ENCODE measurements at places on chromosomes 4 and X.

DNA sequence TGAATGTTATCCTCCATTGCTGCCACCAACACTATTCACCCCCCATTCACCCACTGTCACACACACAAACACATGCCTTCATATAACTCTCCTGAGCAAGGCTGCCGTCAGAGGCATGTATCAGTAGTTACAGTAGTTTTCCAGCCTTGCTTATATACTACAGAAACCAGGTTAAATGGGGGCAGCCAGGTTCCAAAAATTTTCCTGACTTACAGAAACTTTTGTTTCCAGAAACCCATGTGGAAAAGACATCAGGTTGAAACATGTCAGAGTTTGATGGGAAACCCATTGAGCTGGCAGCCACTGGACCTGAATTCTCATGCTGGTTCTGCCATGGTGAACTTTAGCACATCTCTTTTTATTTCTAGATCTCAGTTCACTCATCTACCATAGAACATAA is 64.0 kb downstream of the COX18 start:
- ATAC-seq: no peak

DNA sequence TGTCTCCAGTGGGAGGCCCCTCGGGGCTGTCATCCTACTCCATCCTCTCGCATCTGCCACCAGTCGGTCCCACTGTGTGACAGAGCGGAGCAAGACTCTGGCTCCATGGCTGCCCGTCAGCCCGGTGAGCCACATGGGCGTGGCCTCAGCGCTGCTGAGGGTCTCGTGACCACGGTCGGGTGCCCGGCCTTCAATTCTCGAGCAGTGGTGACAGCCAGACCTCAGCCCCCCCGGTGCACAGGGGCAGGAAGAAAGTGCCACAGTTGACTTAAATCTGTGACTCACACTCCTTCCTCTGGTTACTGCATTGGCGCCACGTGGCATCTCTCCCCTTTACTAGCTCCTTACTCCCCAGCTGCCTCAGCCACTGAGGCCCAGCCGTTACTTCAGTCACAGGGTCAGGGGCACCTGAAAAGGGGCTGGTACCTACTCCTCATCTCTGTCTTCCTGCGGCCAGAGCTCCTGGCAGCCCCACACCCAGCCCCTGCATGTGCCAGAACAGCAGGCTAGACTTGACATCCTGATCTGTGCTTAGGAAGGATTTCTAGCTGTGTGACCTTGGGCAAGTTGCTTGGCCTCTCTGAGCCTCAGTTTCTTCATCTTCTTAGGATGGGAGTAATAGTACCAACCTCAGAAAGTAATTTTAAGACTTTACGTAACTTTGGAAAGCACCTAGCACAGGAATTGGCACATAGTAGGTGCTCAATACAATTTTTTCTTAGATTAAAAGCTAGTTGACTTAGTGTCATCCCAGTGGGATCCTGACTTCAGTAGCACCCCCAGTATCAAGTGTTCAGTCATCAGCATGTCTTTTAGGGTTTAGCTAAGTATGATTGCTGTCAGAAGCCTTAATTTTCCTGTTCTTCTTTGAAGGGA is 66.1 kb downstream of the TNIP2 start:
- ATAC-seq: no peak

DNA sequence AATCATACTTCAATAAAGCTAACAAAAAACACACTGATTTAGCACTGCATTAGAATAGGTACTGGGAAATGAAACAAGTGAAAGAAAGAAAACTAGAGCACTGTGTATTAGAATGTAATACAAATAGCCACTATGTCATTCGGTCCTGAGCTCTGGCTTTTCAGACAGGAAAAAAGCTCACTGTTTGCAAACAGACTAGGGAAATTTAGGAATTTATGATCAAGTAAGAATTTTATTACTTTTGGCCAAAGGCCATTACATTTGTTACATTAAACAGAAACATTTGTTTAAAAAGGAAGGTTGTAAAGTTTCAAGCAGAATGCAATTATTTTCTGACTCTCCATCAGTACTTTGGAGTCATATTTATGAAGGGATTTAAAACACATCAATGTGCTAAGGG is 68.7 kb downstream of the KLHL8 start:
- peak; percentile 42 for ATAC-seq

DNA sequence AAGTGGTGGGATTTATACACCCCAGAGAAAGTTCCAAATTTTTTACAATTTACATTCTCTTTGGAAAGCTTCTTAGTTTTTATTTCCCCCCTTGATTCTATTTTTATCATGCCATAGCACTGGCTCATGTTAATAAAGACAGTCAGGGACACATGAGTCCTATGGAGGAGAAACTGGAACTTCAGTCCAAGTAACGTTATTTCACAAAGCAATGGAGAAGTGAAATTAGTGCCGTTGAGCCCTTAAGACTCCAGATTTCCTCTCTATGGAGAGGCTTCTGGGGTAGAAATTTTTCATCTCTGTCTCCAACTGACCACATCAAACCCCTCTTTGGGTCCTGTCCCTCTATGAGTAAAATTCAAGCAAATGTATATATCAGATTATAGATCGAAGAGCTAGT is 12.8 kb upstream of the TASL start:
- no peak for ATAC-seq

DNA sequence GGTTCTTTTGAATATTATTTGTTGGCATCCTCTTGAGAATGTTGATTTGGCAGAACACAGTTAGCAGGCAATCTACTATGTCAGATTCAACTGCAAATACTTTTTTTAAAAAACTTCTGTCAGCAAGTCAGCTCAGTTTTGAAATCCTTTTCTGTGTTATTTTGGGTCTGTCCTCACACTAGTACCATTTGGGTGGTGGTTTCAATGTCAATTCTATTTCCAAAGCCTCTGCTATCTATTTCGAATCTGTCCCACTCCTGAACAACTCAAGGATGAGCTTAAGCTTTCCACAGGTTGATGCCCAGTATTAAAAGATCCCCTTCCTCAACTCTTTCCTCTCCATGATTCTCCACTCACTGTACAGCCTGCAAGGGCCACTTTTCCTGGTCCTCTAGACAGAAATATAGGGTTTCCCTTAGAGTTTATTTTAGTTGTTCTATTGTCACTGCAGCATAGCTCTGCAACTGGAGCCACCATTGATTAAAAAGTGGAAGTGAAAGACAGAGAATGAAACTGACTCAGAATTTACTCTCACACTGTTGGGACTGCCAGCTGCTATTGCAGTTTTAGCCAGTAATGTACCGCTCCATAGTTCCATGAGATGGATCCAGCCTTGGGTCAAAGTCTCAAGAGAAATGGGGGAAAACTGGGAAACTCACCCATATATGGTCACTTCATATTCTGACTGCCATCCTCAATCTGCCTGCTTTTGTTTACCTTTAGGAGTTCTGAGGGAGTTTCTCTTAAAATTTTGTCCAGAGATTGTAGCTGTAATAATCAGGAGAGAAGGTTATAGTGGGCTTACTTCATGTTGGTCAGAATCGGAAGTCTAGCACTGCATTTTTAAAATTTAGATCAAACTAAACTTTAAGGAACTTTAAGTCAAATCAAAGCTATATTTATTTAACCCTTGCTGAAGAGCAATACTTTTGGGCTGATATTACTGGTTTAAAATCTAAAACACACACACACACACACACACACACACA is 14.6 kb downstream of the HDX start:
- no peak for ATAC-seq

DNA sequence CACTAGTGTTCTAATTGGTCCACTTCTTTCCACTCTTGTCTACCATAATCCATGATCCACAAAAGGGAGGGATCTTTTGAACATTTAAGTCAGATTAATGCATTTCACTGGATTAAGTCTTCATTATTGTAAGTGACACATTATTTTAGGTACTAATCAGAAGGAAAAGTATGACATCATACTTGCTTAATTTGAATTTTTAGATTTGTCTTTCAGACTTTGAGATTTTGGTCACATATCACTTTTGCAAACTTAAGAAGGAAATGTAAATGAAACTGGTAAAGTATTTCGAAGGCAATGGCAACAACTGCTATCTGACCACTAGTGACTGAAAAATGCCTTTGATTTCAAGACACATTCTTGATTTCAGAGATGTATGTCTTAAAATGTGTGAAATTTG is 5.2 kb downstream of the MMRN1 start:
- no peak for ATAC-seq

DNA sequence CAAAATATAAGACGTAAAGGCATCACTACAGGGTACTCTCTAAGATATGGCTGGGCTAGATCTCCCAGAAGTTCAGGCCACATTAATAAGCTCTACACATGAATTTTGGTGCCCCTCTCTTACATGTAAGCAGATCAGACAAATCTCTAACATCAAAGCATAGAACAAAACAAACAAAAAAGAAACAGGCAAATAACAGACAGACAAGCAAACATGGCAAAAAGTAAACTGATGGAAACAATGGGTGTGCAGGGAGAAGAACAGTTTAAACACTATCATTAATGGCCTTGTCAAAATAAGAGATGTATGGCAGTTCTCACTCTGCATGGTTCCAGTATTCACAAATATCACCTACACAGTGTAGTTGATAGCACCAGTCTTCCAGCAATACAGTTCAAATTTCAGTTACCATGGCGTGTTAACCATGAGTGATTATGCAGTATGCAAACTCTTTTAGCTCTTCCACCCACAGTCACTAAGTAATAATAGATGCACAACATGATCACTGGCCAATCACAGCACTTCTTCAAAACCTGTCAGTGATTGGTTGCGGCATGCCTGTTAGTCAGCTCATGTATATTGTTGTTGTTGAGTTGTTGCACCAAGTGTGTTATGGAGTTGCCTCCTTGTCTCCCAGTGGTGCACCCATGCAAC is 110.7 kb upstream of the TLR3 start:
- no peak for ATAC-seq

DNA sequence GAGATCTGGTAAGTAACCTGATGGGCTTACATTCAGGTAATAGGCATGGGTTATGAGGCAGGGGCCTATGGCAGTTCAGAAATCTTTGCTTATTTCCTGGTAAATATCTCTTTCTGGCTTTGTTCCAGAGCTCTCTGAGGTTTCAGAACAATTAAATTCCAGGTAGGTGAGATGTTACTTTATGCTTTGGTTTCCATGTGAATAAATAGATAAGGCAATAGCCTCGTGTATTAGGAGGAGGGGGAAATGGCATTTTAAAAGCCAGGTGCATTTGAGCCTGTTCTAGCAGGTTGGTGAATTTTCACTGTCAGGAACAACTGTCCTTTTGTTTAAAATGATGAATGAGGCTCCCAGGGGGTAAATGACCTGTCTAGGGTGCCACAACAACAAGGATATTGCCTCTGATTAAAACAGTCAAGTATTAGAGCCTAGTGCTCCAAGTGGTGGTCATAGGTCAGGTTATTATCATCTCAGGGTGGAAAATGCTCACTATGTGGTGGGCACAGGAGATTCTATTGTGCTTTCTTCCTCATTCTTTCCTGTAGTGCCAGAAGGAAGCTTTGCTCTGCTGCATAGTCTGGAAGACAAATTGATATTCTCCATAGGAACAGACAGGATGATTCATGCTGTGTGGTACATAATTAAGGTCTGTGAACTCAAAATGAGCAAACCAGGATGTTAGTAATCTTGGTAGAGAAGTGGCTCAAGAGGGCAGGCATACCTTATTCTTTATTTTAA is 296.2 kb downstream of the INPP4B start:
- peak; percentile 98 for ATAC-seq

- ATAC-seq: peak; percentile 54
These were observed 556 bp upstream of the SMARCA5 start for GRCh38 chr4:143512978-143513313.

DNA sequence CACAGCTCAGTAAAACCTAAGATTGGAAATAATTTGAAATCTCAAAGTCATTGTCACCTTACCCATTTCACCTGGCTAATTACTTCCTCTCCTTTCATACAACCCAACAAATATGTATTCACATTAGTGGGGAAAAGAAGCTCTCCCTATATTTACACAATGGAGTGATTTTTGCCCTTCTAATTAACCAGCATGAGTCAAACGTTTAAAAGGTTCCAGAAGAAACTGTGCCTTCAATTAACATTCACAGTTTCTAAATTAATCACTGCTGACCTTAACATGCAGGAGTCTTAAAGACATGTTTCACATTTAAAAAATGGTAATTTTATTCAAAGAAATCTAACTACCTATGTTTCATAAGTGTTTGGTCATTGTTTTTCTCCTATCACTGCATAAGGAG is 254.6 kb downstream of the CBLL2 start:
- ATAC-seq: no peak

- ATAC-seq: no peak
These were observed 60.4 kb downstream of the CXorf49B start for GRCh38 chrX:71823391-71824057.

- ATAC-seq: no peak
These were observed 7.2 kb upstream of the LIMCH1 start for GRCh38 chr4:41530741-41531140.

DNA sequence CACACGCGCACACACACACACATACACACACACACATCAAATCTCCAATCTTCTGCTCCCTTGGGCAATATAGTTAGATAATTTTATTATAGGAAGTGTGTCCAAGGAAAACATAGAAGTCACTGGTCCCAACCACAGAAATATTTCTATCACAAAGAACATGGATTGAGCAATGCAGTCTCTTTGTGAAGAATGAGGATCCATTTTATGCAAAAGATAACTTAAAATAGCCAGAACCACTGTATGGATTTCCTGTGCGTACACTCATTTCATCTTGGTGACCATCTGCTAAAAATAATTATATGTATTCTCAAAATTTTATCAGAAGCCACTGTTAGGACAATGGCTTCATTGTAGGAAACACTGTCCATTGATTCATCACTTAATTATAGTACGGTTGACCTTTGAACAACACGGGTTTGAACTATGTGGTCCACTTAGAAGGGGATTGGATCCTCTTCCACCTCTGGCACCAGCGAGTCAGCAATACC is 169.6 kb upstream of the MXRA5 start:
- ATAC-seq: no peak

DNA sequence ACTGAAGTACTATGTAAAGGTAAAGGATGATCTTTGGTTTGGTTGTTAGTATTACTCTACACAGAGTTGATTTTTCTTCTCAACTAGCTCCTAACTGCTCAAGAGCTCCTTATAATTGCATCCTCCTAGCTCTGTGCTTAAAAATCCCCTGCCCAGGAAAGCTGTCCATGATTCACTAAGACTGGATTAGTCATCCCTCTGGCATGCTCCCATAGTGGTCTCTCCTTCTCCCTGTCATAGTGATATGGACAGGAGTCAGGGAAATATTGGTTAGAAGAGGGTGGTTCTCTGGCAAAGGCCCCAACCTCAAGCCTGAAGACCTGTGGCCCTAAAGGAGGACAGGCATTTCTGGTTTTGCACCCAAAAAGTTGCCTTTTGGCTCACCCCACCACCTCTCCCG is 242.3 kb upstream of the KCNIP4 start:
- peak; percentile 98 for ATAC-seq

DNA sequence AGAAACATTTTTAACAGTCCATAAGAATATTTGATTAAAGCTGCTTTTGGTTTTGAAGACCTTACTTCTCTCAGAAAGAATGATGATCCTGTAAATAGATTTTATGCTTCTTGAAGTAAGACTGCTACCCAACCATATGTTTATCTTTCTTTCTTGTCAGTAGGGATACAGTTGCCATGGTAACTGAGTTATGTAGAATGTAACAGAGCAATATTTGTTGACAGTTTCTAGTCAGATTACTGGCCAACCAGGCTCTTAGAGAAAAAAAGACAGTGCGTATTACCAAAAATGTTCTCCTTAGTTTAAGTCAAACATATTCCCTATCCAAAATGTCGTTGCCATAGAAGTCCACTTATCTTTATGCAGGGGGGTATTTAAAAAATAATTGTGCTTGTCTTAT is 456.8 kb downstream of the PRR32 start:
- no peak for ATAC-seq

GRCh38 chr4:8295471-8295870 is 25.9 kb downstream of the HTRA3 start:
- ATAC-seq: no peak

- no peak for ATAC-seq
These were observed 39.8 kb downstream of the NPY2R start for GRCh38 chr4:155248002-155248896.

Measured in SK-N-SH treated with all-trans-retinoic acid at 6 μM for 48 hours (cell line).